ENCODE measurements at places on chromosomes 11 and 22. TPM values are rescaled to one million over a fixed set of nuclear protein-coding genes. Genes with fewer than 3 reads are reported as not detected.

INS gene
- not detected for total RNA-seq

NUP160 gene
- 12.8 TPM for total RNA-seq

HBB gene
- total RNA-seq: 100 TPM

SPECC1L gene
- 51.9 TPM for total RNA-seq

- no peak for DNase-seq
Measured at GRCh38 chr11:266676-267439, 11.3 kb upstream of the NLRP6 start.

DNA sequence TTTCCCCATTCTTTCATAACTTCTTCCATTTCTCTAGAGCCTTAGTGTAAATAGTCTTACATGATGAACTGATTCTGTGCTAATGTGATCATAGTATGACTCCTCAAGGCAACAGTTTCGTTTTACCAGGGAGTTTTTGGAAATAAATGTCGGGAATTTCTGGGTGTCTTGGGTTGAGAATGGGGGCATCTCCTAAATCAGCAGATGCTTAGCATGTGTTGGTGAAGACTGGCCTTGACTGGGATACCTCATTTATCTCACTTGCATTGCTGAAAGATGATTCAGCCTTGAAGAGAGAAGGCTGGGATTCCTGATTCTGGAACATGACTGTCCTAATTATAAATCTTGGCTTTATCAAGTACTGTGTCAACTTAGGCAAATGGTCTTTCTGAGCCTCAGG is 115.7 kb upstream of the C11orf87 start:
- DNase-seq: no peak

- DNase-seq: no peak
Measured at GRCh38 chr11:114256967-114257286, 39.3 kb upstream of the NNMT start.

DNA sequence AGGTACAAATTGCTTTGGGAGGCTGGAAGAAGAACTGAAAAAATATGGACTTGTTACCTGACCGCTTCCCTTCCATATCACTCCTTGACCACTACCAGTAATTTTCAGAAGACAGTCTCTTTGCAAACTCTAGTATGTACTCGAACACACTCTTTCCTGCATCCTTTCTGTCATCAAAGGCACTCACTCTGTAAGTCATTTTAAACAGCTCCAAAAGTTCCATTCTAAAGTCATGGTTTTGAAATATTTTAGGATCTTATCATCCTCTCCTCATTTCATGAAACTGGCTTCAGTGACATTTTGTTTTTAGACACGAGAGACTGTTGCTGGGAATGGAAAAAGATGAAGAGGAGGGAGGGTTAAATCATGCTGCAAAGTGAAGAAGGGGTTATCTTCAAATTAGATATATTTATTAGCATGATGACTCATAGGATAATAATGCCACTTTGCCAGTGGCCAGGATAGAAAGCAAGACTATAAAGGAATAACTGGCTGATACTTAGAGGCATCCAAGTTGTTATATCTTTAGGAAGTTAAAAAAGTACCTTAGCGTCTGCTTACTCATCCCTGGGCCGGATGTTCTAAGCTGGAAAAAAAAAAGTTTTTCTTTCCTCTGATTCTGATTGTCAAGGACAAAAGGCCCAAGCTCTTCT is 549.3 kb downstream of the METTL15 start:
- no peak for DNase-seq

GRCh38 chr11:121067026-121067425 is 34.0 kb upstream of the TECTA start:
- no peak for DNase-seq
